ENCODE measurements at places on chromosomes 12 and 14.

- no peak for DNase-seq
These were observed 429.4 kb upstream of the LMO3 start for GRCh38 chr12:17035372-17035771.

DNA sequence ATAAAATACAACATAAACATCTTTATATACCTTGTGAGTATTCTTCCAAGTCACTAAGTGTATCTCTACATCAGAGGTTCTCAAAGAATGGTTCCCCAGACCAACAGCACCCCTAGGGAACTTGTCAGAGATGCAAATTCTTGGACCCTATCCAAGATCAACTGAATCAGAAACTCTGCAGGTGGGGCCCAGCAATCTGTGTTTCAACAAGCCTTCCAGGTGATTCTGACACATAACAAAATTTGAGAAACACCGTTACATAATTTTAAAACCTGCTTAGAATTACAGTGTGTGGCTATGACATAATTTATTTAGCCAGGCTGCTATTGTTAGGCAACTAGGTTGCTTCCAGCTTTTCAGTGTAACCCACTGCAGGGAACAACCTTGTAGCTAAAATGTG is 49.8 kb downstream of the NTN4 start:
- DNase-seq = no peak

GRCh38 chr12:26056335-26056734 is 68.5 kb downstream of the BHLHE41 start:
- DNase-seq = no peak

DNA sequence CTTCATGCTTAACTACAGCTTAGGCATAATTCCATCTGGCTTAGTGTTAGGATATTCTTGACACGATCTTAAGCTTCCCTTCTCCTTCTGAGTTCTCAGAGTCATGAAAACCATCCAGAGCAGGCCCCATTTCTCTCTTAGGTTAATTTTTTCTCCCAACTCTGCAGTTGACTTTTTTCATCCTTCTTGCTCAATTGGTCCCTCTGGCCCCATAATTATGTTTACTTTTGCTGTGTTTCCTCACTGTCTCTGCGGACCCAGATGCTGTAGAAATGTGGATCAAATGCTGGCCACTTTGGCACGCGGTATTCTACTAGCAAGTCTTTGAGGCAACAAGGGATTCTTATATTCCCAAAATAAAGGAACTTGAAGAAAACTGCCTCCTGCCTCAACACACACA is 9.5 kb downstream of the TMEM132C start:
- no peak for DNase-seq

GRCh38 chr12:45726603-45727300 is 2.8 kb upstream of the ARID2 start:
- DNase-seq = no peak

DNA sequence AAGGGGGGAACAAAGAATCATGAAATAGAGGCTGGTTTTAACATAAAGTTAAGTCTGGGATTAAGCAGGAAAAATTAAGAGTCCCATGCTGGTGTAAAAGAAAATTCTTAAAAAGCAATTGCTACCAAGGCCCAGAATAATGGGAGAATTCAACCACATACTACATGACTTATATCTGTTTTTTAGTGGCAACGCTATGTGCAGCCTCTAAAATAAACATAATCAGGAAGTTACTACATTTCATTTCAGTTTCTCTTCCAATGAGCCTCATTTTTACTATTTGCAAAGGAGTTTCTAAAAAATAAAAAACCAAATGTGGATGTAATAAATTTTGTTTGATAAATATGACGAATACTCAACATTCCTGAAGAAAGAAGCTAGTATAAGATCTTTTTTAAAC is 58.1 kb downstream of the CPNE8 start:
- no peak for DNase-seq

GRCh38 chr12:22333713-22334409 is 646 bp downstream of the ST8SIA1 start:
- no peak for DNase-seq

GRCh38 chr12:7667125-7667524 is 1.4 kb upstream of the APOBEC1 start:
- no peak for DNase-seq

- DNase-seq = no peak
These were observed 153.5 kb upstream of the MAX start for GRCh38 chr14:65255583-65256461.

Data from vagina (tissue), 2 donors.